Subcutaneous adipose tissue (tissue), 4 donors: ENCODE measurements at places on chromosomes 13 and 19. TPM values are rescaled to one million over a fixed set of nuclear protein-coding genes. Genes with fewer than 3 reads are reported as not detected.

The CARS2 gene
- total RNA-seq, result 36.5 TPM

The NCAN gene
- total RNA-seq, result not detected

The PTPRH gene
- total RNA-seq, result 0.49 TPM

The ZNF599 gene
- total RNA-seq, result 5.8 TPM

The CLC gene
- not detected for total RNA-seq

The MYPOP gene
- total RNA-seq, result 2.8 TPM

The GNG7 gene
- total RNA-seq, result 1.2 TPM

The KANK3 gene
- total RNA-seq, result 65.7 TPM

The RASGRP4 gene
- total RNA-seq, result 11.9 TPM

The ZNF135 gene
- 1.1 TPM for total RNA-seq

The POSTN gene
- total RNA-seq, result 121 TPM

The SLC7A10 gene
- 130 TPM for total RNA-seq

The ZNF382 gene
- total RNA-seq, result 4.8 TPM

The LRFN3 gene
- 6.6 TPM for total RNA-seq

The TSSK6 gene
- 1.5 TPM for total RNA-seq

The N4BP2L2 gene
- 166 TPM for total RNA-seq

The GPR183 gene
- 185 TPM for total RNA-seq

The ZNF569 gene
- 7.0 TPM for total RNA-seq

The SIGLECL1 gene
- not detected for total RNA-seq

The SERPINE3 gene
- not detected for total RNA-seq

The ZNF260 gene
- 9.3 TPM for total RNA-seq

The PVR gene
- total RNA-seq, result 11.2 TPM

The SPTBN4 gene
- total RNA-seq, result 5.1 TPM

The PRSS57 gene
- not detected for total RNA-seq

The TRPC4 gene
- 0.19 TPM for total RNA-seq

The SIGLEC10 gene
- total RNA-seq, result 0.66 TPM

The KLK4 gene
- not detected for total RNA-seq

The RASIP1 gene
- 11.9 TPM for total RNA-seq

The ZFP36 gene
- total RNA-seq, result 86.5 TPM
